ENCODE measurements at places on chromosomes 16 and 17.

- DNase-seq: no peak
These were observed 17.9 kb upstream of the BEAN1 start for GRCh38 chr16:66409156-66409555.

- no peak for DNase-seq
These were observed 74.7 kb upstream of the RPH3AL start for GRCh38 chr17:427327-427726.

- DNase-seq: no peak
These were observed 27.0 kb downstream of the LAT start for GRCh38 chr16:29011851-29012250.

GRCh38 chr16:31094088-31094423, 541 bp downstream of the VKORC1 start:
- DNase-seq: no peak

- no peak for DNase-seq
These were observed 17.0 kb upstream of the KRT20 start for GRCh38 chr17:40901981-40902474.

GRCh38 chr17:35359398-35359797, 14.0 kb downstream of the SLFN11 start:
- no peak for DNase-seq

- DNase-seq: no peak
These were observed 32.2 kb downstream of the SNN start for GRCh38 chr16:11700264-11701029.

- no peak for DNase-seq
These were observed 28.1 kb upstream of the BEAN1 start for GRCh38 chr16:66399031-66399430.

DNA sequence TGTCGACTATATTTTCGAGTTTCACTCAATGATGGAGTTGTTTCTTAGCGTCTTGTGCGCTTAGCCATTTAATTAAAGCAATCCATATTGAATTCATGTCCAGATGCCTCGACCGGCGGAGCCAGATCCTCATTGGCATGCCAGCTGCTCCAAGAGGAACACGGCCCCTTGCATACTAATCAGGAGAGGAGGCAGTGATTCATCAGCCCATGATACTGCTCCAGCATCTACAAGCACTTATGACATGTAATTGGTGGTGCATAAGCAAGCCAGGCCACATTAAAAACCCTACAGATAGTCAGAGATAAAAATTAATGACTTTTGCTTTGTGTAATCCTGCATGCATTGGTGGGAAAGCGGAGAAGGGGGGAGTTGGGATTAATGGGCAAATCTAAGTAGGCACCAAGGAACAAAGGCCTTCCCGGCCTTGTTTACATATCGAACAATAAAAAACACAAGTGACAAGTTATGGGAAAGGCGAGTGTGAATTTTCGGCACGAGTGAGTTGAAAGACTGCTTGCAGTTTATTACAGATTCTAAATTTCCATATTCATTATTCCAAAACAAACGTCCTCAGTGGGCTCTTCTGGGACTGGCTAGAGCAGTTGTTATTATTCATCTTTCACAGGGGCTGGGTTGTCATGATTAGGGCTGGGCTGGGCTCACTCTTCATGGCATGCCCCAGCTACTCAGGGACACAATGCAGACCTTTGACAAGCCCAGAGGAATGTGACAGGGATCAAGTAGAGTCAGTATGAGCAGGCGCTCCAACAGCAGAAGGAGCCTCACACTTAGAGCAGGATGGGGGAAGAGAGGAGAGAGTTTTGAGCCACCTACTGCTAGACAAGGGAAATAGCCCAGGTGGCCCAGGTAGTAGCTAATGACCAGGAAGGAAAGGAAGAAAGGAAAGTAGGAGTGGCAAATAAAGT, 281.7 kb upstream of the ZFHX3 start:
- no peak for DNase-seq

DNA sequence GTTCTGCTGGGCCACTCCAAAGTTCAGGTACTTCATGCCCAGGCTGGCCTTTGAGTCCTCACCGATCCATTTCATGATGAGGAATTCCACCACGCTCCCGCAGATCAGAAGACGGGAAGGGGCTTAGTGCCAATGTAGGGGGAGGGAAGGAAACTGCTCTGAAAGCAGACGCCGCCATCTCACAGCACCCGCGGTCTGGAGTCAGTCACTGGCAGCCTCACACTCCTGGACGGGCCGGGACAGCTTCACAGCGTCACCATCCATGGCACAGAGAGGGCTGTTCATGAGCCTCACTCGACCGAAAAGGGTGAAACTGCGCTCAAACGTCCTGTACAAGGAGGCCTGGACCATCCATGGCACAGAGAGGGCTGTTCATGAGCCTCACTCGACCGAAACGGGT, 62.0 kb downstream of the RPH3AL start:
- no peak for DNase-seq

- DNase-seq: no peak
These were observed 46.6 kb downstream of the NOG start for GRCh38 chr17:56640116-56640515.

DNA sequence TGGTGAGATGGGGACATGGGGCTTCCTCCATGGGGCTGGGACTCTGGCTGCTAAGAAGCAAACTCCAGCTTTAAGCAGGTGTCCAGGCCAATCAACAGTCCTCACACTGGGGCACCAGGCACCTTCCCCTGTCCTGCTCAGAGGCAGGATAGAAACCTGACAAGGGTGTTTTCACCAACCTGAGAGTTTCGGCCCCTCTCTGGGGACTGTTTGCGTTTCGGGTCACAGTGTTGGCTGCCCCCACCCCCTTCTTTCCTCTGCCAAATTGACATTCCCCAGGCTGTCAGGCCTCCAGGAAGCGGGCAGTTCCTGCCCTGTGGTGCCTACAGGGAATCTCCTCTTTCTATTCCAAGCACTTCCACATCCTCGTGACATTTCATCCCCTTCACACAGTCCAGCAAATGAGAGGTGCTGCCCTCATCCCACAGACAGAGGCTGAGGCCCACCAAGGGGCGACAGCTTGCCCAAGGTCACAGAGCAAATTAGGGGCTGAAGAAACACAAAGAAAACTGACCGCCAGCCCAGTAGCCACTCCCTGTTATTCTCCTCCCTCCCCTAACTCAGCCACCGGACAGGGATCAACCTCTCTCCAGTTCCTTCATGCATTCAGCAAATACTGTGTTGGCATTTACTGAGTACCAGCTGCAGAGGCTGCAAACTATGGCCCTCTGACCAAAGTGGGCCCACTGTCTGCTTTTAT, 38.0 kb downstream of the MMP15 start:
- DNase-seq: no peak

- no peak for DNase-seq
These were observed 164.8 kb upstream of the DYNLRB2 start for GRCh38 chr16:80375973-80376372.

DNA sequence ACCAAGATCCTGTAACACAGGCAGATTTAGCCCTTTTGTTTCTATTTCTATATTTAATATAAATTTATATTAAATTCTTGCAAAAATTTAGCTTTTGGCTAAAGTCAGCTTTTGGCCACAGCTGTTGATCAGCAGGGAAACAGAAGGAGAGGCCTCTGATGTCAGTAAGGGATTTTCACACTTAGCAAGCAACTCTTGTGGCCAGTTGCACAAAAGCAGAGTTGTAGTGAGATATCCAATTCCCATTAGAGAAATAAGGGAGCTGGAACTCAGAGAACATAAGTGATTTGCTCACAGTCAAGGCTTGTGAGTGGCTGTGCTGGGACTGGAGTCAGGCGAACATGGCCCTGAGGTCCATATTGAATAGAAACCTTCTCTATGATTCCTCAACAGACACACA, 16.7 kb upstream of the HEATR6 start:
- no peak for DNase-seq

GRCh38 chr17:20992416-20992815, 50.4 kb downstream of the USP22 start:
- DNase-seq: no peak

- DNase-seq: no peak
These were observed 7.5 kb downstream of the TPSG1 start for GRCh38 chr16:1217526-1217925.

GRCh38 chr17:65712383-65713267, 151.2 kb upstream of the AXIN2 start:
- no peak for DNase-seq

- no peak for DNase-seq
These were observed 23.8 kb upstream of the EIF1 start for GRCh38 chr17:41664587-41665565.

DNA sequence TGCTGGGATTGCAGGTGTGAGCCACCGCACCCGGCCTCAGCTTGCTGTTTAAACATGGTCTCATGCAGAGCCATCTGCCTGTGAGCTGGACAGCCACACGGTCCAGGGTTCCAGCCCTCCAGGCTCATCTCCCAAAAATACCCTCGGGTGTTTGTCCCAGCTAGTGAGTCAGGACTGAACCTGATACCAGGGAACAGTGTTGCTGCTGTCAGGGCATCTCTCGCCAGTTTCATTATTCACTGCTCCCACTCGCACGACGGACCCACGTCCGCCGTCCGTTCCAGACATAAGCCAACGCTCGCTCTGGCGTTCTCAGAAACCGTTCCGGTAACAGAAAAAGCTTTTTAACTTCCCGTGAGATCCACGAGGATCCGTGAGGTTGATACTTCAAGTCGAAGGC, 77.6 kb downstream of the NXN start:
- no peak for DNase-seq

DNA sequence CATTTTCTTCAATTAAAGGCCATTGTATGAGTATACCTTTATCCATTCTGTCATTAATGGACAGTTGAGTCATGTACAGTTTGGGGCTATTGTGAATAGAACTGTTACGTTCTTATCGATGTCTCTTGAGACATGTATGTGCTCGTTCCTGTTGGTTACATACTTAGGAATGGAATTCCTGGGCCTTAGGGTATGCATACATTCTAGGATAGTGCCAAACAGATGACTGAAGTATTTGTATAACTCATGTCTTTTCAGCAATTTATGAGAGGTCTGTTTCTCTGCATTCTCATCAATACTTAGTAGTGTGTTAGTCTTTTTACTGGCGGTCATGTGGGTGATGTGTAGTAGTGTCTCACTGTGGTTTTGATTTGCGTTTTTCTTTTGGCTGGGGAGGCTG, 81.2 kb downstream of the USP22 start:
- no peak for DNase-seq

DNA sequence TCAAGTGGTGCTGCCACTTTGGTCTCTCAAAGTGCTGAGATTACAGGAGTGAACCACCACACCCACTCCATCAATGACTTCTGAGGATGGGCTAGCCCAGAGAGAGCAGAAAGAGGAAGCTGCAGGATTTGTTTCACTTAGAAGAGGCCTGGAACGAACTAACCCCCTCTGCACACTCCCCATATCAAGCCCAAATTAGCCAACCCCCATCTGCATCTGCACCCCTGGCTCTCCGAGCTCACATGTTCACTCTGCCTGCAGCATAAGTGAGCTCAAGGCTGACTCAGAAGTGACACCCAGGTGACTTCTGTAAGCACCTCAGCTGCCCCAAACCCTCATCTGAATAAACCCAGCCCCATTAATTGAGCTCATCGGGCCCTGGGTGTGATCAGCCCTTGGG, 4.8 kb downstream of the SCNN1G start:
- no peak for DNase-seq

DNA sequence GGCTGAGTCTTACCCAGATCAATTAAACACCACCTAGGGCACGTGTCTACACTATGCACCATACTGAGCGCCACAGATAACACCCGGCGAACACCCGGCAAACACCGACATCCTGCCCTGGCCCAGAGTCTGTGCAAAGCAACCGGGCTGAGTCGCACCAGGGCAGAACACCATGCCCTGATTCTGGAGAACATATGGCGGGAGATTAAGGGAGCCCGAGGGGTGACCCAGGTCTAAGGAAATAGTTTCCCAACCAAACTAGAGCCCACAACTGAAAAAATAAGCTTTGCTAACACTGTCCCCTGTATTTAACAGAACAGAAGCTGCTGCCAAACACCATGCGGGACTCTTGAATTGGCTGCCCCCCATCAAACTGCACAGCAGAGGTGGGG, 22.1 kb downstream of the MYO18A start:
- no peak for DNase-seq

DNA sequence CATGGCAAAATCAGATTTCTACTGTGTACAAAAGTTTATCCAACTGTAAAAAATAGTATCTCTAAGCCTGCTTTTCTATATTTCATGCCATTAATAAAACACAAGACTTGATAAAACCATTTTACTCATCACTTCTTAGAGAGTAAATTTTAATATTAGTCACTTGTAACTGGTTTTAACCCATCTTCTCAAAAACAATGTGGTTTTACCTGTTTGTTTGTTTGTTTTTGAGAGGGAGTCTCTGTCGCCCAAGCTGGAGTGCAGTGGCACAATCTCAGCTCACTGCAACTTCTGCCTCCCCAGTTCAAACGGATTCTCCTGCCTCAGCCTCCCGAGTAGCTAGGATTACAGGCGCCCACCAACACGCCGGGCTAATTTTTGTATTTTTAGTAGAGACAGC, 32.1 kb downstream of the UBE2G1 start:
- DNase-seq: no peak

GRCh38 chr16:51393381-51394005, 242.4 kb upstream of the SALL1 start:
- DNase-seq: no peak

DNA sequence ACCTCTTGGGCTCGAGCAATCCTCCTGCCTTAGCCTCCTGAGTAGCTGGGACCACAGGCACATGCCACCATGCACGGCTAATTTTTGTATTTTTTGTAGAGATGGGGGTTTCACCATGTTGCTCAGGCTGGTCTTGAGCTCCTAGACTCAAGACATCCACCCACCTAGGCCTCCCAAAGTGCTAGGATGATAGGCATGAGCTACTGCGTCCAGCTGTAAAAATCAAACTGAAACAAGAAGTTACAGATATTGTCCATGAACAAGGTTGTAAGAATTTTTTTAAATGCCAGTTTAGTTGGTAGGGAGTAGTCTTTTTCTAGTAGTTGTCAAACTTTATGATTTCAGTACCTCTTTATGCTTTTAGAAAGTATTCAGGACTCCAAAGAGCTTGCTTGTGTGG, 424.4 kb upstream of the PMFBP1 start:
- DNase-seq: no peak

- DNase-seq: no peak
These were observed 411.7 kb upstream of the EEF2KMT start for GRCh38 chr16:5509336-5509735.

Data from NCI-H1417 treated with DMSO at 0.1 percent for 48 hours (cell line).